ENCODE measurements at places on chromosomes 2 and 18.

GRCh38 chr18:22300665-22301636 is 116.8 kb downstream of the CTAGE1 start:
- DNase-seq = no peak

GRCh38 chr2:20452551-20452950 is 5.7 kb downstream of the RHOB start:
- no peak for DNase-seq

GRCh38 chr2:72544554-72544953 is 281.3 kb downstream of the EXOC6B start:
- no peak for DNase-seq

GRCh38 chr2:138622613-138623012 is 121.0 kb downstream of the SPOPL start:
- DNase-seq = no peak

DNA sequence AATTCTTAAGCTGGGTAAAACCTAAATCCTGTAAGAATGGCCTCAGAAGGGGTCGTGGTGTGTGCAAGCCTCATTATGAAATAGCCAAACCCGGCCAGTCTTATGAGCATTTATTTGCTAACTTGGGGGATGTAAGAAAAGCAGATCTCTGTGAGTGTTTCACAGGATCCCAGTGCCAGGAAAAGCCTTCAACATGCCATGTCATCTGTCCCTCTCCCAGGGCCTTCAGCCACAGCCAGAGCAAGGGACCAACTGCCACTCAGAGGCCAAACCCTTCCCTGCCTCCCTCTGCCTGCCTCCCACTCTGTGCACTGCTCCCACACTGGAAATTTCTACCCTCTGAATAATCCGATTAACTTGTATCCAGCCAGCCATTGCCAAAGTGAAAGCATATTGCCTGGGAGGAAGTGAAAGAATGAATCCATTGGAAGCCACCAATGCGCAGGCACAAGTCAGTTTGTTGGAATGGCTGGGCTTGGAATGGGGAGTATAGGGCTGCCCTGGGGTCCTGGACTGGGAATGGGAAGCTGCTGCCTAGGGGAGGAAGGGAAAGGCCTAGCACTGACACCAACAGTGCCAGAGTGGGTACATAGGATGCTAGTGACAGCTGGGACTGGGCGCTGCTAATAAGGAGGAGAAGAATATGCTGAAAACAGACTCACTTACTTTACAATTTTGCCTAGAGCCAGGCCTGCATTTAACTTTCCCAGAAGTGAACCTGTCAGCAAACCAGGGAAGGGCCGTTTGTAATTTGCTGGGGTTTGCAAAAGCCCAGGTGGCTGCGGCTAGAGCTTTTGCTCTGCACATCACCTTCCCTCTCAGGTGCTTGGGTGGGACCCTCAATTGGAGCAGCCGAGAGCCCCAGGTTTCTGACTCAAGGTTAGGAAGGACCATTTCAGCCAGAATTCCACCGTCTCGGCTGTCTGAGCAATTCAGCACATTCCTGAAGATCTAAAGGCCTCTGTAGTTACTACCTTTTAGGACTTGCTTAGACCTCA is 146.6 kb upstream of the NCK2 start:
- DNase-seq = no peak

DNA sequence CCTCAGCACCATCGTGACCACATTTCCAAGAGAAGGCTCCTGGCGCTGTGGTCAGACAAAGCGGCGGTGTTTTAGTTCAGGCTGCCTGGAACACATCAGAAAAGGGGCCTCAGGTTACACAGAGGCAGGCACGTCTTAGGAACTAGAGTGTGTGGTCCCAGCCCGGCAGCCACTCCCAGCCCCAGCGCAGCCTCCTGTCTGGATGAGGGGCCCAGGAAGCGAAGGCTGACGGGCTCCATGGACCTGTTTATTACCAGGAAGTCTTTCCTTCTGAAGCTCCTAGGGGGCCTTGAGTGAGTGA is 10.0 kb upstream of the GPR55 start:
- DNase-seq = no peak

All from stimulated activated CD8-positive, alpha-beta memory T cell treated with anti-CD3 and anti-CD28 coated beads, Interleukin-7, amount 100 ng/mL, for 1 hour (primary cell).